ENCODE measurements at places on chromosomes 5 and 9. TPM values are rescaled to one million over a fixed set of nuclear protein-coding genes. Genes with fewer than 3 reads are reported as not detected.

Gene HTR1A
- not detected for total RNA-seq

Gene COL15A1
- total RNA-seq = 46.7 TPM

Gene PCDHA9
- 0.08 TPM for total RNA-seq

Gene PDGFRB
- 45.6 TPM for total RNA-seq

Gene CRB2
- total RNA-seq = 10.1 TPM

Gene HCN1
- total RNA-seq = not detected

Gene NDUFB6
- total RNA-seq = 179 TPM

Gene SH3RF2
- 201 TPM for total RNA-seq

Gene PSMD5
- total RNA-seq = 16.3 TPM

Gene LCNL1
- total RNA-seq = 14.9 TPM

Gene CDH12
- total RNA-seq = not detected

Gene BARHL1
- not detected for total RNA-seq

Gene SLC6A3
- 0.08 TPM for total RNA-seq

Gene GPX3
- total RNA-seq = 994 TPM
